ENCODE measurements at places on chromosomes 5 and 9.
A peak's percentile ranks its signal among the peaks of the same experiment; 100 is the strongest.

- H3K27ac ChIP-seq, result no peak overlapping the region
- DNase-seq, result peak; percentile 22
- peaks cover 8% of the 10 kb centered on the region for H3K27me3 ChIP-seq
- H3K4me1 ChIP-seq, result no peaks in the 10 kb centered on the region
- H3K36me3 ChIP-seq, result no peaks in the 10 kb centered on the region
Measured at GRCh38 chr9:68507130-68507805, 33.4 kb downstream of the TMEM252 start.

- no peaks in the 10 kb centered on the region for H3K36me3 ChIP-seq
- no peak overlapping the region for H3K27ac ChIP-seq
- H3K27me3 ChIP-seq, result no peaks in the 10 kb centered on the region
- no peak overlapping the region for H3K4me3 ChIP-seq
Measured at GRCh38 chr9:89096807-89097206, 81.8 kb downstream of the SHC3 start.

DNA sequence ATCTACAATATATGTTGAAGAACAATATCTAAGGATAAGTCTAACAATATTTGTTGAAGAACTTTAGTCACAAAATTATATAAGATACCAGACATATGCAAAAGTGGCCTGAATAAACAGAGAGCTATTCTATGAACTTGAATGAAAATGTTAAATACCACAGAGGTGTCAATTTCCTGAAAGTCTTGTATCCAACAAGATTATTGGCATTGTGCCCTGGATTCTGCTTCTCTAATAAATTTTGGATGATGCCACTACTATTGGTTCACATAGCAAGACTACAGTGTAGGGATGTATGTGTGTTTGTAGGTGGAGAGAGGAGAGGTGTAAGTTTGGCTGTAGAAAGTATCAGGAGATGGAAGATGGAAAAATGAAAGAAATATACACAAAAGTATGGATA, 731.8 kb upstream of the RGMB start:
- no peak overlapping the region for H3K4me3 ChIP-seq
- DNase-seq, result no peak
- no peaks in the 10 kb centered on the region for H3K4me1 ChIP-seq
- H3K27ac ChIP-seq, result no peak overlapping the region

DNA sequence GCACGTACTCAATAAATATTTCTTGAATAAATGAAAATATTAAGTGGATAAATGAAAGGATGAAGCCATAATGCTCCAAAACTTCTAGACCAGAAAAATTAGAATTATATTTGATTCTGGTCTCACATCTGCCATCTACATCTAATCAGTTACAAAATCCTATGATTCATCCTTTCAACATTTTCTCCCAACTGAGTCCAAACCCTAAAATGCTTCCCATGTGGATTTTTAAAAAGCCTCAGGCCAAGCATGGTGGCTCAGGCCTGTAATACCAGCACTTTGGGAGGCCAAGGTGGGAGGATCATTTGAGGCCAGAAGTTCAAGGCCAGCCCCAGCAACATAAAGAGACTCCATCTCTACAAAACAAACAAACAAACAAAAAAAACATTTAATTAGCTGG, 31.6 kb upstream of the FST start:
- H3K27ac ChIP-seq, result no peak overlapping the region
- H3K36me3 ChIP-seq, result no peaks in the 10 kb centered on the region
- no peak for DNase-seq
- H3K27me3 ChIP-seq, result no peaks in the 10 kb centered on the region
- peaks cover 7% of the 10 kb centered on the region for H3K4me1 ChIP-seq

DNA sequence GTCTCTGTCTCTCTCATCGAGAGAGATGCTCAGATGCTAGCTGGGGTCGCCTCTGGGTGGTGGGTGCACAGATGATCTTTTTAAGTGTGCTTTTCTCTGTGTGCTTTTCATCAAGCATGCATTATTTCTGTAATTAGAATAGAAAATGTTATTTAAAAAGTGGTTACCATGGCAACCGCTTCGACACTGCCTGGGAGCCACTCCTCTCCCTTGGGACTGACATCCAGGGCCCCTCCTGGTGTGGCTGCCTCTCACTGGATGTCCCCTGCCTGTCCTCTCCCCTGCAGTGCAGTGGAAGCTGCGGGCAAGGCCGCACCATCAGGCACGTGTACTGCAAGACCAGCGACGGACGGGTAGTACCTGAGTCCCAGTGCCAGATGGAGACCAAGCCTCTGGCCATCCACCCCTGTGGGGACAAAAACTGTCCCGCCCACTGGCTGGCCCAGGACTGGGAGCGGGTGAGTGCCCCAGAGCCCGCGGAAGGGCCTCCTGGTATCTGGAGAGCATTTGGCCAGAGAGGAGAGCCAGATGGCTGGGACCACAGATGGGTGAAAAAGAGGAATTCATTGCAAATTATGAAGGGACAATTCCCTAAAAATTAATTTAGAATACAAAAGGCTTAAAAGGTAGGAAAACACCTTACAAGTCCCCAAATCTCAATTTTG, 34.7 kb downstream of the ADAMTSL2 start:
- no peak overlapping the region for H3K4me3 ChIP-seq
- no peaks in the 10 kb centered on the region for H3K36me3 ChIP-seq
- H3K27ac ChIP-seq, result no peak overlapping the region
- DNase-seq, result no peak

All from mesendoderm (in vitro differentiated cells).